ENCODE measurements at places on chromosomes 7 and 10.

GRCh38 chr7:30135301-30136116 is 723 bp downstream of the MTURN start:
- peaks cover 17% of the 10 kb centered on the region for H3K27me3 ChIP-seq
- peak overlapping the region; percentile 80 for H3K27ac ChIP-seq
- DNase-seq: peak; percentile 30
- peak overlapping the region; percentile 89 for H3K4me3 ChIP-seq
- H3K4me1 ChIP-seq: peaks cover 6% of the 10 kb centered on the region

GRCh38 chr10:72260239-72260975 is 13.3 kb upstream of the DDIT4 start:
- peak; percentile 81 for DNase-seq
- no peaks in the 10 kb centered on the region for H3K36me3 ChIP-seq
- peaks cover 70% of the 10 kb centered on the region for H3K4me1 ChIP-seq

GRCh38 chr7:148503900-148504487 is 86.6 kb upstream of the C7orf33 start:
- no peaks in the 10 kb centered on the region for H3K36me3 ChIP-seq
- peaks cover 7% of the 10 kb centered on the region for H3K4me1 ChIP-seq
- no peak overlapping the region for H3K27ac ChIP-seq
- DNase-seq: no peak
- H3K4me3 ChIP-seq: no peak overlapping the region

DNA sequence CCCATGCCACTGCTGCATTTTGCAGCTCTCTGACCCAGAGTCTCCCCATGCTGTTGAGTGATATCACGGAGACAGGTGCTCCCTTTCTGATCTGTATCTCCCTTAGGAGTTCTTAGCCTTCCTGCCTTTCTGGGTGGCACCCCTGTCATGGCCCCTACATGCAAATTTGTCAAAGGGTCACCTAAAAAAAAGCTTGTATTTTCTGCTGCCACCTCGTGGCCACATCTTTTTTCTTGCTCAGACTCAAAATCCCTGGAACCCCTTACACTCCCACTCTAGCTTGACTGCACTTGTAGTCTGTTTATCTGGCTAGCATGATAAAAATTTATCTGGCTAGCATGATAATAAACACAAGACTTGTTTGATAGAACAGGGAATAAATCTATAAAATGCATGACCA is 809.1 kb downstream of the SORCS1 start:
- no peak overlapping the region for H3K27ac ChIP-seq
- DNase-seq: no peak
- no peak overlapping the region for H3K4me3 ChIP-seq
- no peaks in the 10 kb centered on the region for H3K36me3 ChIP-seq
- no peaks in the 10 kb centered on the region for H3K27me3 ChIP-seq

DNA sequence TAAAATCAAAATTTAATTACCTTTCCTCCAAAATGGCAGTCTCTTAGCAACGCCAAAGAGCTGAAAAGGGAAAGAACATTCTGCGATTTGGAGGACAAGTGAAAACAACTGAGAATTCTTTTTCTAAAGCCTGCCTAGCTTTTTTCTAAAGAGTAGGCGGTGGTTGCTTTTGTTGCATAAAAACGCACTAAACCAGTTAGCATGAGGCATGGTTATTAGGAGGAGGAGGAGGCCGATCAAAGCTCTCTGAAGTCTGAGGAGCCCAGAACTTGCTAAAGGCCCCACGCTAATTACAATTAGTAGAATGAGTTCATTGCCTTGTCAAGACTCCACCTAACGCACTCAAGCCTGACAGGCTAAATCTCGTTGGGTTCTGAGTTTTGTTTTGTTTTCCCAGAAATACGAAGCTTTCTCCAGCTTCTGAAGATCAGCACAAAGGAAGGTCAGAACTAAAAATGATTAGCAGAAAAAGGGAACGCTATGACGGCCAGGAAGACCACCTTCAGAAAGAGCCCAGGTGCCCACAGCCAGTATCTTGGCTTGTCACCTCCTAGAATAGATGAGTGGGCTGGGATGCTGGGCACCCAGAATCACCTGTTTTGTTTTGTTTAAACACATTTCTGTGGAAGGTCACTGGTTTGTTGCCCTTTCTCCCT is 72.0 kb downstream of the FGFR2 start:
- no peaks in the 10 kb centered on the region for H3K27me3 ChIP-seq
- no peak overlapping the region for H3K27ac ChIP-seq
- H3K4me1 ChIP-seq: no peaks in the 10 kb centered on the region
- no peak for DNase-seq
- no peaks in the 10 kb centered on the region for H3K36me3 ChIP-seq

DNA sequence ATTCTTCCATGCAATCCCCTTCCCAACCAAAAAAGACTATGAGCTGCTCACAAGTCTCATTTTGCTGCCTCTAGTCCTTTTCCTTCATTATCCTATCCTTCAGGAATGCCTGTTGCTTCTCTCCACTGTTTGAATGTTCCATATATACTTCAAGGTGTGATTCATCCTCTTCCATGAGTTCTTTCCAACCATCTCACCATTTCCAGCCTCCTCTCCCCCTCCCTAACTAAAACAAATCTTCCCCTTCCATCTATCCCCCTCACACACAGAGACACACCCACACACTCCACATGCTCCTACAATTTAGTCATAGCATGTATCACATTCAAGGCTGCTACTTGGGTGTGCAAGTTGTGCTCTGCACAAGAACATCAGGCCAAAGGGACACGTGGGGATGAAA is 254.3 kb downstream of the DYNC1I1 start:
- H3K27ac ChIP-seq: no peak overlapping the region
- H3K4me1 ChIP-seq: peaks cover 12% of the 10 kb centered on the region
- no peaks in the 10 kb centered on the region for H3K36me3 ChIP-seq
- peaks cover 3% of the 10 kb centered on the region for H3K27me3 ChIP-seq

DNA sequence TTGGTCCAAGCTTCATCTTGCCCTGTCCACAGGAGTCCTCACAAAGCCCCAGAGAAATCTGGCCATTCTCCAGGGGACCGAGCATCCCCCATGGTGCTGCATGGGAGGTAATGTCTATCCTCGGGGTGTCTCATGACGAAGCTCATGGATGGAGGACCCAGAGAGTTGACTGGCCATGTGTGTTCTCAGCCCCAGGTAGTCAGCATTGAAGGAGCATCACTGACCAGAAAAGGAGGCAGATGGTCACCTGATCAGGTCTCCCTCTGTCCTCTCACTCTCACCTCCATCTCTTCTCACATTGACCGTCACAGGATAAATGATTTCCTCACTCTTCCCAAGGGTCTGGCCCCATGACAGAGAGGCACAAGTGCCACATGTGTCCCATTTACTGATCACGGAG is 33.4 kb upstream of the GDF10 start:
- peaks cover 4% of the 10 kb centered on the region for H3K27me3 ChIP-seq
- no peak overlapping the region for H3K4me3 ChIP-seq
- DNase-seq: no peak

DNA sequence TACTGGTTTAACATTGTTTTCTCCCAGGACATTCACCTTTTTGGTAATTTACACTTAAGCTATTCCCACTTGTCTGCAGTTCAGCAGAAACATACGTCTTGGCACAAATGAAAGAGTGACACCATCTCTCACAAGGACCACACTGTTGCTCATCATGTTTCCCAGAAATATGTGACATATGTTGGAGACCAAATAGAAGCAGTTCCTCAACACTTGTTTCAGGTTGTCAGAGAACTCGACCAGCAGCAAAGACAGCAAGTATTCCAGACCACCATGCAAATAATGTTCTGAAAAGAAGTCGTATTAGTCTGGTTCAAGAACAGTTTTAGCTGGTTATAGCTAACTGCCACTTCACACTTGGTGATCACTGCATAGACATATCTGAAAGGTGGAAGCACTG is 81.3 kb upstream of the KLF6 start:
- H3K4me1 ChIP-seq: peaks cover 58% of the 10 kb centered on the region
- peaks cover 1% of the 10 kb centered on the region for H3K36me3 ChIP-seq
- peak overlapping the region; percentile 77 for H3K27ac ChIP-seq
- H3K4me3 ChIP-seq: no peak overlapping the region
- H3K27me3 ChIP-seq: no peaks in the 10 kb centered on the region

DNA sequence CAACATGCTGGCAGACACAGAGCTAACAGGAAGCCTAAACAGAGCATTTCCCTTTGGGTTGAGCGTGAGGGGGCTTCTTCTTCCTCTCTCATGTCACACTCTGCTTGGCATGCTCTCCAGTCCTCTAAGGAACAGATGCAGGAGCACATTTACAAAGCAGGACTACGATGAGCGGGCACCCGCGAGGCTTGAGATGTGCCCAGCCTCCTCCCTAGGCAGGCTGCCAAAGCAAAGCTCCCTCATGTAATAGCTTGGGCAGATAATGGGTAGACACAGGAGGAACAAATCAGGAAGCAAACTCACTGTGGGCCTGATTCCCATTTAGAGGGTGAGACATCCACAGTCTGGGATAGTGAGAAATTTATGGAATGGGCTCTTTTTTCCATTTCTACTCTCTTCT is 519.1 kb downstream of the NRG3 start:
- H3K4me3 ChIP-seq: no peak overlapping the region
- H3K4me1 ChIP-seq: no peaks in the 10 kb centered on the region
- H3K27ac ChIP-seq: no peak overlapping the region
- H3K36me3 ChIP-seq: no peaks in the 10 kb centered on the region

- no peak overlapping the region for H3K4me3 ChIP-seq
- H3K36me3 ChIP-seq: no peaks in the 10 kb centered on the region
- H3K27ac ChIP-seq: no peak overlapping the region
- no peaks in the 10 kb centered on the region for H3K4me1 ChIP-seq
- H3K27me3 ChIP-seq: no peaks in the 10 kb centered on the region
These were observed 245.0 kb upstream of the SORCS1 start for GRCh38 chr10:107409522-107409921.

GRCh38 chr7:100896732-100897608 is 1.3 kb upstream of the ACHE start:
- peaks cover 7% of the 10 kb centered on the region for H3K4me1 ChIP-seq
- peaks cover 3% of the 10 kb centered on the region for H3K36me3 ChIP-seq
- no peak overlapping the region for H3K27ac ChIP-seq
- peak overlapping the region; percentile 63 for H3K4me3 ChIP-seq
- peaks cover 51% of the 10 kb centered on the region for H3K27me3 ChIP-seq
- peak; percentile 51 for DNase-seq

DNA sequence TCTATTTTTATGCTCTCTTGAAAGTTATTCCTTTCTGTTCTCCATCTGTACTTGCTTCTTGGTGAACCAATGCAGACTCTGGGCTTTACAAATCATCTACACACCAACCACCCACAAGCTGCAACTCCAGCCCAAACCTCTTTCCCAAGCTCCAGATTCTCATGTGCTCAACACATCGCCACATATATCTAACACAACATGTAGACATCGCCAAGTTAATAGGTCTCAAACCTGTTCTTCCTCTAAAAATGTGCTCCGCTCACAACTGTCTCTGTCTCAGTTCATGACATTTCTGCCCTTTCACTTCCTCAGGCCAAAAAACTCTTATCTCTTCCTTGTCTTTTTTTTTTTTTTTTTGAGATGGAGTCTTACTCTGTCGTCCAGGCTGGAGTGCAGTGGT is 95.7 kb upstream of the EEPD1 start:
- no peak overlapping the region for H3K4me3 ChIP-seq
- H3K4me1 ChIP-seq: no peaks in the 10 kb centered on the region
- H3K27ac ChIP-seq: no peak overlapping the region
- DNase-seq: no peak
- peaks cover 6% of the 10 kb centered on the region for H3K27me3 ChIP-seq

GRCh38 chr7:128731184-128731583 is 8.0 kb upstream of the CALU start:
- H3K36me3 ChIP-seq: no peaks in the 10 kb centered on the region
- peaks cover 13% of the 10 kb centered on the region for H3K27me3 ChIP-seq
- DNase-seq: no peak

DNA sequence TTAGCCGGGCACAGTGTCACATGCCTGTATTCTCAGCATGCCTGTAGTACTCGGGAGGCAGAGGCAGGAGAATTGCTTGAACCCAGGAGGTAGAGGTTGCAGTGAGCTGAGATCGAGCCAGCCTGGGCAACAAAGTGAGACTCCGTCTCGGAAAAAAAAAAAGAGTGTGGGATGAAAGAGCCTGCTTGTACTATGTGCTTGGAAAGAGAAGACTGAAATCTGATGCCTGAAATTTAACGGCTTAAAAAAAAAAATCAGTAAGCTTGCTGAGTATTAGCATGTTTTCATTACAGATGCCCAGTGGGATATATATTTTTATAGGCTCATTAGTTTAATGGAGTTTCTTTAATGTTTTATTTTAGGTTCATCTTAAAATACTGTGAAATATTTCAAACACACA is 4.2 kb downstream of the NT5C2 start:
- no peak overlapping the region for H3K4me3 ChIP-seq
- no peak overlapping the region for H3K27ac ChIP-seq
- no peaks in the 10 kb centered on the region for H3K27me3 ChIP-seq
- H3K4me1 ChIP-seq: peaks cover 44% of the 10 kb centered on the region
- no peak for DNase-seq
- H3K36me3 ChIP-seq: peaks cover 16% of the 10 kb centered on the region

- H3K27ac ChIP-seq: no peak overlapping the region
- peaks cover 10% of the 10 kb centered on the region for H3K27me3 ChIP-seq
- peak overlapping the region; percentile 40 for H3K4me3 ChIP-seq
- peaks cover 21% of the 10 kb centered on the region for H3K36me3 ChIP-seq
These were observed 528 bp downstream of the CAMK2G start for GRCh38 chr10:73873838-73874215.

DNA sequence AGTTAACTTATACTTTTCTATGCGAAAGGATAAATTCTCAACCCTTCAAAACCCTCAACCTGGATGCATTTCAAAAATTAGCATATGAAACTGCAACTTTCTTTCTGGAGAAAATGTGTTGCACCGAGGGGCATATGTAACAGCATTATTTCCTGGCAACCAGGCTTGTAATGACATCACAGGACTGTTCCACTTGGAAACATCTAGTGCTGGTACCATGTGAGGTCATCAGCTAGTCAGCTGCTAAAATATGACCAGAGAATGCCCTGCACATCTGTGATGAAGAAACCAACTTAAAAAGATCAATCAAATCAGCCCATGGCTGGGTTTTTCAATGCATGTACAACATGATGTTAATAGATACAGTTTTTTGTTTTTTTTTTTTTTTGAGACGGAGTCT is 40.0 kb downstream of the FGFR2 start:
- H3K36me3 ChIP-seq: no peaks in the 10 kb centered on the region
- no peak for DNase-seq
- H3K27ac ChIP-seq: no peak overlapping the region

- no peak for DNase-seq
- H3K27ac ChIP-seq: no peak overlapping the region
- H3K4me3 ChIP-seq: no peak overlapping the region
- H3K36me3 ChIP-seq: no peaks in the 10 kb centered on the region
These were observed 737.1 kb downstream of the INHBA start for GRCh38 chr7:40965774-40966173.

Data from activated T-helper 1 cell treated with anti-CD3 and anti-CD28 coated beads, Interleukin-12 subunit alpha, Interleukin-12 subunit beta, Interleukin-2, Interleukin-4 antibody, amounts not matched to agents 30 ng/mL and 10 ng/mL and 1 ng/mL, durations not matched to agents 14 hours and 24 hours and 36 hours (primary cell).